ENCODE measurements at places on chromosomes 13 and 19. TPM values are rescaled to one million over a fixed set of nuclear protein-coding genes. Genes with fewer than 3 reads are reported as not detected.

KIRREL2 gene
- total RNA-seq = 1.3 TPM

UHRF1 gene
- total RNA-seq = 109 TPM

SLC25A41 gene
- 0.93 TPM for total RNA-seq

NPAS1 gene
- 4.6 TPM for total RNA-seq

DNA sequence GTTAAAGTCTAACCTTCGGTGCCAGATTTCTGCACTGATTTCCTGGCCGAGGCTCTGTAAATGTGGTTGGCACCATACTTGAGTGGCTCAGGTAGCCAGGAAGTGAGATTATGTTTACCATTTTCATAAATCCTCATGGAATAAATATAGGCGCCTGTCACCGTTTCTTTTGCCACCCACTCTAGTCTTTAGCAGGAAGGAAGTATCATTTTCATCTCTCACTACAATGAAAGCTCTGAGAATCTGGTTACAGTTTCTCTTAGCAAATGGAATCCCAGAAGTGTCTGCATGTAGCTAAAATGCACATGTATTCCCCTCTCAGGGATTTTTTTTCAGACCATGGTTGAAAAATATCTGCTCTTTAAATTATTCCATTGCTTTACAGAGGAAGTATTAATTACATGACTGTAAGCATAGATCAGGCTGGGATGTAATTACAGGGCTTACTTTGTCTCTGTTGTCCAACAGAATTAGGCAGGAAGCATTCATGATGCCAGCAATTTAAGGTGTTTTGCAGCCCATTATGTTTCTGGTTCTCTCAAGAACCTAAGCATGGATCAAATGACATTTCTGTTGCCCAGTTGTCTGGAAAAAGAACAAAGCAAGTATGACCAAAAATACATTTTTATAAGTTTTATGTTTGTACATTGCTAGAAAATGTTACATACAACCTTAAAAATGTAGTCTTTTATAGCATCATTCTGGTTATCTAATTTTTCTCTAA is 221.7 kb upstream of the SPRY2 start:
- no peak for DNase-seq

- DNase-seq = no peak
Observed at GRCh38 chr19:17848595-17849292, 962 bp upstream of the JAK3 start.

- DNase-seq = no peak
Observed at GRCh38 chr13:113753171-113753570, 5.9 kb upstream of the TMEM255B start.

DNA sequence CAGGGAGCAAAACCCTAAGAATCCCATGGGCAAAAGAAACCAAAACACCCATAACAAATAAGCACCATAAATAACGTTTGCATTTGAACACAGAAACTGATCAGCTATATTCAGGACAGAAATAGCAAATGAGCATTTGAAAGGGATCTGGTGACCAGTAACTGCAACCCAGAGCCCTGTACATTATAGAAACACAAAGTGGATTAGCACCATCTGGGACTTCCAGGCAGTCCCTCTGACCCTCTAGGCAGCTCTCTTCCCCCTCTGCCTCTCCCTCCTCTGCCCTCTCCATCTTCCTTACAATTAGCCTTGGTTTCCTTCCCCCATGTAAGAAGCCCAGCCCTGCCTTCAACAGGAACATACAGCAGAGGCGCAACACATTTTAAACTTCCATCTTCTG is 215.0 kb downstream of the DCLK1 start:
- DNase-seq = no peak

GRCh38 chr13:77503398-77503797 is 32.1 kb upstream of the SCEL start:
- DNase-seq = no peak

GRCh38 chr13:27372896-27373295 is 51.5 kb upstream of the GTF3A start:
- no peak for DNase-seq

GRCh38 chr13:97535614-97536013 is 101.6 kb downstream of the RAP2A start:
- no peak for DNase-seq

- no peak for DNase-seq
Observed at GRCh38 chr13:41107104-41107571, 25.5 kb downstream of the KBTBD6 start.

DNA sequence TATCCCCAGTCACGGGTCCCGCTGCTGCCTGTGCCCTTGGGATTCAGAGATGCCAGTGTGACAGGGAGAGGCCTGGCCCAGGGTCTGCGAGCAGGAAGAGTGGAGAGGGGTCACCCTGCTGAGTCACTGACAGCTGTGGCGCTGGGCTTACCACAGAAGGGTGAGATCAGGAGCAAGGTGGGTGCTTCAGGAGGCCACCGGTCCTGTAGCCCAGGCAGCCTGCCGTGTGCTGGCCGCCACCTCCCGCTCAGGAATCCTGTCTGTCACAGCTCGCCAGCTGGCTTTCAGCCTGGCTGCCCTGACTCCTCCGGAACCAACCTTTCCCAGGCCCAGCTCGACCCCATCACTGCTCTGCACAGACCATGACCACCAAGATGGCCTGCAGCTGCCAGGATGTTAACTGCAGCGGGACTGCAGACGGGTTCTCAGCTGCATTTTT is 25.3 kb downstream of the NAXD start:
- no peak for DNase-seq

GRCh38 chr19:883661-884211 is 9.3 kb downstream of the MED16 start:
- DNase-seq = peak; percentile 91

DNA sequence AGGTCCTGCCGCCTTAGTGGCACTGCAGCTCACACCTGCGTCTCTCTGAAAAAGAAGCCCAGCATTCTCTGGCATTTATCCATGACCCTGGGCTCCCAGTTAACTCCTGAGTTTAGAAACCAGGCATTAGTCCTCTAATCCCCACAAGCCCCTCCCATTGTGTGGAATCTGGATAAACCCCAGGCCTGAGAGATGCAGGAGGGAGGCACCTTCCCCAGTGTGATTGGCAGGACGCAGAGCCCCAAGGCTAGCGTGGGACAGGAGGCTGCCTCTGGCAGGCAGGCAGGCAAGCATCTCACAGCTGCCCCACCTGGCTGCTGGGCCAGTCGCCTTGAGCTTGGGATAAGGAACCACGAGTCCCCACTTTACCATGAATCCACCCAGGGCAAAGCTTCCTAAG is 11.0 kb upstream of the SERPINE3 start:
- DNase-seq = no peak

GRCh38 chr19:39246951-39247669 is 1.5 kb downstream of the IFNL4 start:
- DNase-seq = no peak

All from HCT116 (cell line).